CD4-positive, alpha-beta T cell treated with Interferon alpha-2 for 1 hour (primary cell): ENCODE measurements at places on chromosomes 11 and 22.

DNA sequence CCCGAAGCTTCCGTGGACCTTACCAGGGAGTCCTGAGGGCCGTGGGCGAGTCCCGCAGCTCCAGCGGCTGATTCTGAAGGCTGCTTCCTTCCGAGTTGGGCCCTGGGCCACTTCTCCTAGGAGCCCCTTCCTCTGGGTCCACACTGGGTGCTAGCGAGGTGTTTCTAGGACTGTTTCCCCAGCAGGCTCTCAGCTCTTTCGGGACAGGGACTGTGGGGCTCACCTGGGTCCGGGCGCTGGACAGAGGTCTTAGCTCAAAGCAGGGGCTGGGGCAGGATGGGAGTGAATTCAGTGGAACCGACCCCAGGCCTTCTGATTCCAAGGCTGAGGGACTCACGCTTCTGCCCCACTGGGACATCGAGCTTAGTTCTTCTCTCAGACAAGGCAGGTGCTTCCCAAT lies 29.3 kb upstream of the CSNK1E start:
- DNase-seq, result no peak

DNA sequence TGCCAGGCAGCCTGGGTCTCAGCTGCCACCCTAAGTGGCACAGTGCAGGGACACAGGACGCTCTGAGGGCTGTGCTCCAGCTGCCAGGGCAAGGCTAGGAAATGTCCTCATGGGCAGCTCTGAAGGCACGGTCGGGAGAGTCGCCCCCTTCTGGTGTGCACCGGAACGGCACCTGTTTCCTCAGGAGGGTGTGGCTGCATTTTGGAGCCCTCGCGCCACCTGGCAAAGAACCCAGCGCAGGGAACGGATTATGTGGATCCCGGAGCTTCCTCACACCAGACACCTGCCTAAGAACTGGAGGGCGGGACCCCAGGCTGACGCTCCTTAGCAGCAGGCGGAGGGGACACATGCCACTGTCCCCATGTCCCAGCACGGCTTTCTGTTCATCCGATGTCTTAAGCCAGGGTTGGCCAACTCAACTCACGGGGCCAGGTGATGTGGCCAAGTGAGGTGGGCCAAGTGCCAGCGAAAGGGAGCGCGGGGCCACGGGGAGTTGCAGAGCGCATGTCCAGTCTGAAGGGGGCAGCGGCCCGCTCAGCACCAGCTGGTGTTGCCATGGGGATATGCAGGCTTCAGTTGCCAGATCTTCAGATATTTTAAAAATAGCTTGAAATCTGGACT lies 5.1 kb upstream of the SLC22A8 start:
- no peak for DNase-seq

DNA sequence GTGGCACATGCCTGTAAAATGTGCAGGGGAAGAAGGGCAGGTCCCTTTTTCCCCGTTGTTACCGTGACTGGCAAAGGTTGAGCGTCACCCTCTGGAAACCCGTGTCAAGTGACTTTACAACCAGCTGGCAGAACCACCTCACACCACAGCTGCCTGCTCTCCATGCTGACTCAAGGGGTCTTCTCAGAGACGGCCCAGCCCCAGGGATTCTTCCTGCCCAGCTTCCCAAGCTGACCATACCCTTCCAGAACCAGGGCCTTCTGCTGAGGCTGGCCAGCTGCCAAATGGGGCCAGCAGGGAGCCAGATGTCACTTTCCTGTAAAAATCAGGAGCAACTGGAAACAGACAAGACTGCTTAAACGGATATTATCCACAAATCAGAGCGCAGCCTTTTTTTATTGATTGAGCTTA lies 6.3 kb downstream of the PC start:
- no peak for DNase-seq

DNA sequence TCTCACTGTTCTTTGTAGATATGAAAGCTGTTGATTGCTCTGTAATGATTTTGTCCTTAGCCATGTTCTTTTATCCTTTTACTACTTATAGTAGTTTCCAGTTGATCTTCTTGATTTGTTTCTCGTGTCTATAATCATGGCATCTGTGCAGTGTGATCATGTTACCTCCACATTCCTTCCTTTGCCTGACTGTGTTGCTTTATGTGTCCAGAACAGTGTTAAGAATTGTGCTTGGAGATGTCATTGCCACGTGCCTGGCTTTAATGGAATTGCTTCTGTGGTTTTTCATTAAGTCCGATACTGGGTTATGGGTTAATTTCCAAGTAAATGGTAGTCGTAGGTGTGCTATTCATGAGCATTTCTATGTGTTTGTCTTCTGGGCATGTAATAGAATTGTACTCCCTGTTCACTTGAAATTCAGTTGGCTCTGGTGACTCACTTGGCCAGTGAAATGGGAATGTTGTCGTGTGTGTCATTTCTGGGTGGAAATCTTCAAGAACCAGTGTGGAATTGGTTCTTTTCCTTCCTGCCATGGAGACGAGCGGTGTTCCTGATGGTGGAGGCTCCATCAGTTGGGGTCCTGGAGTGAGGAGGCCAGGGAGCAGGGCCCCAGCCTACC lies 6.8 kb downstream of the GTSE1 start:
- DNase-seq, result no peak

DNA sequence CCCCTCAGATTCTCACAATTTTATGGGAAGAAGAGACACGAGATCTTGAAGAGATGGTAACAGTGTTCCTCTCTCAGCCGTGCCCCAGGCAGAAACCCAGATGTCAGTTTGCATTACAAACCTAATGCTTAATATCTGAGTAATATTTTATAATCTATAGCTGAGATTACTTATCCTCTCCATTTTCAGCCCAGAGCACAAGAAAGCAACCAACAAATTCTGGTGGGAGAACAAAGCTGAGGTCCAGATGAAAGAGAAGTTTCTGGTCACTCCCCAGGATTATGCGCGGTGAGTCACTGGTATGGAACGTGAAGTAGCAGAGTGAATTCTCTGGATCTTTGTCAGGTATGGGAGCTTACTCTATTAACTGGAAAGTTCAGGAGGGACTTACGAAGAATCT lies 884 bp downstream of the CENATAC start:
- DNase-seq, result no peak

DNA sequence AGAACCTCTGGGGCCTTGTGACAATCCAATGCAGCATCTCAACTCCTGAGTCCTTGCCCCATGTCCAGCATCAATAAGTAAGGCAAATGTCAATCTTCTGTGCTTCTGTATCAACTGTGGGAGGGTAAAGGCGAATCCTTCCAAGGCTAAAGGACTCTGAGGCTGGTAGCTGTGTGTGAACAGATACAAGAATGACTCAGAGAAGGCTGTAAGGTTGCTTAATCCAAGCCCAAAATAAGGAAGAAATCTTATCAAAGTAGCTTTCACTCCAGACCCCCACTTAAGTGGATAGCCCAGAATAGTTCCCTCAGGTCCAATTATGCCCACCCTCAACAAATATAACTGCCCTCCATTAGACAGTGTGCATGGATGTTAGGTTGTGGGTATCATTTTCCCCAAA lies 28.1 kb upstream of the SCGB1A1 start:
- no peak for DNase-seq
